ENCODE measurements at places on chromosomes 16 and 17.
A peak's percentile ranks its signal among the peaks of the same experiment; 100 is the strongest.

DNA sequence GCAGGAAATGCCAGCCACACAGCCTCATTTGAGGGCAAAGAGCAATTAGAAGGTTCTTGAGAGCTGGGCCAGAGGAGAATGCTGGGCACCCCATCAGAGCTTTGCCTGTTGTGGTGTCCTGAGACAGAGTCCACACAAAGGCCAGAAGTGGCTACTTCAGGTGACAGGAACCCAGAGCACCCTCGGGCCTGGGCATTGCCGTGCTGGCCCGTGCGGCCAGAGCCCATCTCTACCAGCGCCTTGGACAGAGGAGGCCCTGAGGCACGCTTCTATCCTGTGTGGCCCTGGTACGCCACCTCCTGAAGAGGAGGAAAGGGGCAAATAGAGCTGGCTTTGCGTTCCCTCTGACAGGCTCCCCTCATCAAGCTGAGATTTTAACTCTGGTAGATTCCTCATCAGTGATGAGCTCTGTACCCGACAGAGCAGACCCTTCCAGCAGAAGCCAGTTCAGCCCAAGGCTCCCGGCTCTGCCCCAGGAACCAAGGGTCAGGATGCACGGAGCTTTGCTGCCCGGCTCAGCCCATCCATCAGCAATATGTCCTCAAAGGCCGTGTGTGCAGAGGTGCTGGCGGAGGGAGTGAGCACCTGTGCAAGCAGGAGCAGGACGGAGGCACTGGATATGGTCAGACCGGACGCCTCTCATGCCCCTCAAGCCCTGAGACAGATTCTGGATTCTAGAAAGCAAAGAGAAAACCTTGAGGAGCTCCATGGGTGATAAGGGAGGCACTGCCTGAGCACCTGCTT, 3.4 kb upstream of the RASD1 start:
- no peak for DNase-seq

DNA sequence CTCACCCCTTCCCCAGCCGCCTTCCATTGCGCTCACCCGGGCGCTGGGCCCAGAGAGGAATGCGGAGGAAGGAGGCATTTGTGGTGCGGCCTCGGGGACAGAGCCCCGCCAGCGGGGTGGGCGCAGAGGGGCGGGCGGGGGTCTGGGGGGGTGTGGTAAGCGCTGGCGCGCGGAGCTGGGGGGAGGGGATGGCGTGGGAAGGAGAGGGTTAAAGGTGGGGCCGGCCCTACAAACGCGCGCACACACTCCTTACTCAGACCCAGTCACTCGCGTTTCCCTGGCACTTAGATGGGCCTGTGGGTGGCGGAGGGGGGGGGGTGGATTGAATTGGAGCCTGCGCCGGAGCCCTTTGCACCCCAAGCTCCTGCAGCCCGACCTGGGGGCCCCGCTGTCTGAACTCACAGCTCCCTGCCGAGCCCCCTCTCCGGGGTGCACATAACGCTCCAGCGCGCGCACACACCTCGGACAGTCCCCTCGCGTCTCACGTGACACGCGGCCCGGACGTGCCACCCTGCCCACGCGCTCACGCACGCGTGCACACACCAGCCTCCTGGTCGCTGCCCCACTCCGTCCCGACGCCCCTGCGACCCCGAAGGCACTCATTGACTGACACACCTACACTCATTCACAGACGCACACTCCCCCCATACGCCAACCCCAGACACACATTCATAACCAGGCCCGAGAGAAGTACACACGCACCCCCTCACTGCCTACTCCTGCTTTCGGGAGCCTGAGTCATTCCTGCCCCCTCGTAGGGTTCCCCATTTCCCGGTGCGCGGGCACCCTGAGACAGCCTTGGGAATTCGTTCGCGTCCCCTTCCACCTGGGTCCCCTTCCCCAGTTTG, 844 bp downstream of the TBKBP1 start:
- DNase-seq: peak; percentile 58

GRCh38 chr17:30958187-30958586, 12.7 kb upstream of the RNF135 start:
- DNase-seq: no peak

- DNase-seq: peak; percentile 97
Observed at GRCh38 chr17:5500589-5501391, 14.4 kb downstream of the MIS12 start.

GRCh38 chr16:56898847-56899246, 33.1 kb upstream of the HERPUD1 start:
- DNase-seq: no peak

DNA sequence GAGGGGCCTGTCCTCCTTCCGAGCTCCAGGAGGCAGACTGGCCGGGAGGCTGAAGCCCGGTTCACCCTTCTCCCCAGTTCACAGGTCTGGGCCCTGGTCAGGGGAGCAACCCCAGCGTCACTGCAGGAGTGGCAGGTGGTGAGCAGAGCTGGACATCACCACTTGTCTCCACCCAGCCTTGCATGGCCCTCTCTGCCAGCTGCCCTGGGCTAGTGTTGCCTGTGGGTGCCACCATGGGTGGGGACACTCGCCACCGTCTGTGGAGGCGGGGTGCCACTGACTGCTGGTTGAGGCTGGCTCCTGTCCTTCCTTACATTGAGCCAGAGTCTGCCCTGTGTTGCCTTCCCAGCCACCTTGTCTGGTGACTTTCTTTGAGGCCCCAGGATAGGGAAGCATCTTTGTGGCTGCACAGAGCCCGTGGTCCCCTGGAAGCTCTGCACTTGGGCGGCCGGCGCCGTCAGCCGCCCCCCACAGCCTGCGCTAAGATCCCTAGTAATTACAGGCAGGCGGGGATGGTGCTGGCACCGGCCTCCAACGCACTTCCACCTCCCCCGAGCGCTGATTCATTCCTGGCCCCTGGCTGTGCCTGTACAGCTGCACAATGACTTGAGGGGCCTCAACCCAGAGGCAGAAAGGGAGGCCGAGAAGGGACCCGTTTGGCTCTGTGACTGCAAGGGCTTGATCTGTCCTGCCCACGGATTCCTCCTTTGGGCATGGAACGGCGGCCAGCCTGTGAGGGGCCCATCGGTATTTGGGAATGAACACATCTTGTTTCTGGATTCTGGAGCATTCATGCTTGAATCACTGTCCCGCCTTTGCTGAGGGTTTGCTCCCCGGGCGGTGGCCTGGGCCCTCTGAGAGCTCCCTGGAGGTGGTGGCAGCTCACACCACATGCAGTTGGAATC, 5.2 kb downstream of the BAIAP2 start:
- no peak for DNase-seq

- DNase-seq: no peak
Observed at GRCh38 chr16:31423241-31423640, 4.9 kb downstream of the COX6A2 start.

- DNase-seq: no peak
Observed at GRCh38 chr17:50537721-50538548, 5.4 kb downstream of the EPN3 start.

GRCh38 chr16:48559462-48560211, 50.3 kb downstream of the N4BP1 start:
- DNase-seq: no peak

GRCh38 chr17:43418441-43419374, 19.9 kb downstream of the ARL4D start:
- peak; percentile 78 for DNase-seq

GRCh38 chr17:67942810-67943209, 53.5 kb downstream of the C17orf58 start:
- no peak for DNase-seq

GRCh38 chr17:37781451-37781850, 36.6 kb upstream of the HNF1B start:
- DNase-seq: no peak

DNA sequence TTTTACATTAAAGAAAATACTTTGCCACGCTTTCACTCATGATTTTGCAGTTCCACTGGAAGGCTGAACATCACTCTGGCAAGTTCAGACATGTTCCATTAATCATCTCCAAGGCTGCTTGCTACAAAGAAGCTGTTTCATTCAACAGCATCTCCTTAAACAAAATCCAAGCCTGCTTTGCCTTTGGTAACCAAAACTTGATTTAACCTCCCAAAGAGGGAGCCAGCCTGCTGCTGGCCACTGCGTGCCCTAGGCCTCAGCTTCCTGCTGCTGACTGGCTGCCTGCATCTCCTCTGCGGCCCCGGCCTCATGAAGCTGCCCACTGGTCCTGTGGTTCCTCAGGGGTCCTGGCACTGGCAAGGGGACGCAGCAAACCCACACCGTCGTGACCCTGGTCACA, 31.8 kb downstream of the ANKRD11 start:
- DNase-seq: no peak

DNA sequence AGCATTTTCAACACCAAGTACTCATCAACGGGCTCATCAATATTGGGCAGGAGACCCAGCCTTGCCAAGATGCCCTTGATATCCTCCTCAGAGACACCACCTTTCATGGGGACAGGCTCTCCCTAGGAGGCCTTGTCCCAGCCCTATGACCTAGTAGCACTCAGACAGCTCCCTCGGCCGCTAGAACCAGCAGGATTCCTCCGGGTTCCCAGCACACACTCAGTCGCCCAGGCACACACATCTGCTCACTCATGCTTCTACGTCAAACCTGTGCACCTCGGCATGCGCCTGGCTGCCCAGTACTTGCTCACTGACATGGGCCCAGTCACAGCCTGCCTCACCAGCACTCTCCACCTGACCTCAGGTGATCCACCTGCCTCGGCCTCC, 17.0 kb downstream of the SRCIN1 start:
- no peak for DNase-seq

DNA sequence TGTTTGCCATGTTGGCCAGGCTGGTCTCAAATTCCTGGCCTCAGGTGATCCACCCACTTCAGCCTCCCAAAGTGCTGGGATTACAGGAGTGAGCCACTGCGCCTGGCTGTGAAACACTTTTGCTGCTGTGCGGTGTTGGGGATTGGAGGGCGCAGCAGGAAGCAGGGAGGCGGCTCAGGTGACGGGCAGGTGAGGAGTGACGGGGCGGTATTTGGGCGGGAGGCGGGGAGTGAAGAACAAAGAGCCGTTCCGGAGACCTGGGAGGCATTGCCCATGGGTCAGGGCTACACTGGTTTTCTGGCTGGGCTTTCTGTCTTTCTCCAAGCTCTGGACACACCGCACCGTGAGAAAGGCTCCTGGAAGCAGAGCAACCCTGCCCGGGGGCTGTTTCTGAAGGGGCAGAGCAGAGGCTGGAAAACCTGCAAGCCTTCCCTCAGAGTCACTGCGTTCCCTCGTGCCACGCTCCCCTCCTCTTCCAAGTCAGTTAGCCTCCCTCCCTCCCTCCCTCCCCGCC, 22.1 kb downstream of the CRISPLD2 start:
- no peak for DNase-seq

DNA sequence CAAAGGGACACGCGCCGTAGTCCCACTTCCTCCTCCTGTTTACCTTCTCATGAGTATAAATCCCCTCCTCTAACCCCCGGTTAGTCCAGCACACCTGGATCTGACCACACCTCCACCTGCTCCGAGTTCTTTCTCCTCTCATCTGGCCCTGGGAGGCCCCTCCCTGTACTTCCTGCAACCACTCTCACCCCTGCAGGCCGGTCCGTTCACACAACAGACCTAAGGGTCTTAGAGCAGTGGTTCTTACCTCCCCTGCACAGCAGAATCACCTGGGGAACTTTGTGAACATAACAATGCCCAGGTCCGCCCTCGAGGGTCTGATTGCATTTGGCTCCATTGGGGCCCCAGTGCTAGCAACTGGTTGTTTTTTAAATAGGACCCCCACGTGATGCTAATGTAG, 24.8 kb downstream of the TMEM114 start:
- peak; percentile 16 for DNase-seq

DNA sequence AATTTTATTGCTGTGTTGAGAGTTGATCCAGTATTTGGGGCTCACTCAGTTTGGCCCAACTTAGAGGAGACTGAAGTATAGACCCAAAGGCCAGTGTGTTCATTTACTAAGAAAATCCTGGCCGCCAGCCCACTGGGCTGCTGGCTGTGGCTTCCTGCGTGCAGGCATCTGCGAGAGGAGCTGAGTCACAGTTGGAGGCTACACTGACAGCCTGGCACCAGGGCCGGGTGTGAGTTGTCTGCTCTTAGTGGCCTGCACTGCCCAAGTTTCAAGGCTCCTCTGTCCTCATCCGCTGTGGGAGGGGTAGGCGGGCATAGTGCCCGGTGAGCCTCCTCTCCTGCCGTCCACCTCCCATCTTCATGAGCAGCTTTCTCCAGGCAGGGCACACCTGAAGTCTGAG, 54.2 kb downstream of the PLD6 start:
- DNase-seq: no peak

- DNase-seq: no peak
Observed at GRCh38 chr17:81713004-81713555, 996 bp downstream of the SLC25A10 start.

GRCh38 chr16:75043175-75043895, 44.5 kb downstream of the ZNRF1 start:
- DNase-seq: peak; percentile 56

GRCh38 chr17:3993493-3994220, 29.4 kb upstream of the ATP2A3 start:
- DNase-seq: no peak

DNA sequence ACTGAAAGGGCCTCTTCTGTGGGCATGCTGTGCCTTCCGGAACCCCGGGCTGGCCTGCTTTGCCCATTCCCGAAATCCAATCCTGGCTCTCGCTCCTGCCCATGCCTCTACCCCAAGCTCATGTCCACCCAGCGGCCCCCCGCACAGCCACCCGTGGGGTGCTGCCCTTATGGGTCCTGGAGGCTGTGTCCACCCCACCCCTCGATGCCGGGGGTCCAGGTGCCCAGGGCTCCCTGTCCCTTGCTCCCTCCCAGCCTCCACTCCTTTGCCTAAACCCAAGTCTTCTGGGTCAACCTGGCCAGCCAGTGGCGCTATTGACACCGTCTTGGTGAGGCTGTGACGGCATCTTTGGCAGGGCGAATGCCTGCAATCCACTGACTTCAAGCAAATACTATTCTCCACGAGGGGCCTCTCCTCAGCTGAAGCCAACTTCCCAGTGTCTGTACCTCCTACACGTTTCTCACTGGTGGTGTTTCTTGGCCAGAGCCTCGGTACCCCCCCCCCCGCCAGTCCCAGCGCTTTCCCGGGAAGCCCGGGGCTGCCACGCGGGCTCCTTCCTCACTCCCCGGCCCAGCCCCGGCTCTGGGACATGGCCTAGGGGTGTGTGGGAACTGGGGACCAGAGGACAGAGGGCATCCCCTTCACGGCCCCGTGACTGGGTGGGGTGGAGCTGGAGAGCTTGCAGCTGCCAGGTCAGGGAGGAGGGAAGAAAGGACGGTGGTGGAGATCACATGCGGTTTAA, 12.2 kb upstream of the DUS1L start:
- no peak for DNase-seq

GRCh38 chr17:50544516-50544915, 2.5 kb upstream of the SPATA20 start:
- no peak for DNase-seq

DNA sequence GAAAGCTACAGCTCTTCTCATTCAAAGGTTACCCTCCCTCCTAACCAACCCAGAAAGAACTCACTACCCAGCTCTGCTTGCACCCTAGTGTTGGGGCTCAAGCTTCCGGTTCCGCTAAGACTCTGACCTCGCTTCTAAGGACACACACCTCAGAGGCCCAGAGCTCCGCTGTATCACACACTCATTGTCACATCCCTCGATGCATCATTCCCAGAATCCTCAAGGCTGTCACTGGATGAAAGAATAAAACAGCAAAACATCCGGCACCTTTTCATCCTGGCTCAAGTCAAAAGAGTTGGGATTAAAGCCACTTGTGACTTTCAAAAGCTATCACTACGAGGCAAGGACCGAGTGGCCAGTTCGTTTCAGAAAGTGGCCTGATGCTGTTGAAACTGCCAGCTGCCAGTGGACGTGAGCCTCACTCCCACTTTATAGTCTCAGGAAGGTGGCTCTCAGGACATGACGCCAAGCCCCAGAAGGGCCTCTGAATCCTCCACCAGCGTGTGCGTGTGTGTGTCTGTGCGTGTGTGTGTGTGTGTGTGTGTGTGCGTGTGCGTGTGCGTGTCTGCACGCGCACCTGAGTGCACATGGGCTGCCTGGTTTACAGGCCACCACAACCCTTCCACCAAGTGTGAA, 29.0 kb downstream of the ZFHX3 start:
- no peak for DNase-seq
